ENCODE measurements at places on chromosomes 4 and X.

DNA sequence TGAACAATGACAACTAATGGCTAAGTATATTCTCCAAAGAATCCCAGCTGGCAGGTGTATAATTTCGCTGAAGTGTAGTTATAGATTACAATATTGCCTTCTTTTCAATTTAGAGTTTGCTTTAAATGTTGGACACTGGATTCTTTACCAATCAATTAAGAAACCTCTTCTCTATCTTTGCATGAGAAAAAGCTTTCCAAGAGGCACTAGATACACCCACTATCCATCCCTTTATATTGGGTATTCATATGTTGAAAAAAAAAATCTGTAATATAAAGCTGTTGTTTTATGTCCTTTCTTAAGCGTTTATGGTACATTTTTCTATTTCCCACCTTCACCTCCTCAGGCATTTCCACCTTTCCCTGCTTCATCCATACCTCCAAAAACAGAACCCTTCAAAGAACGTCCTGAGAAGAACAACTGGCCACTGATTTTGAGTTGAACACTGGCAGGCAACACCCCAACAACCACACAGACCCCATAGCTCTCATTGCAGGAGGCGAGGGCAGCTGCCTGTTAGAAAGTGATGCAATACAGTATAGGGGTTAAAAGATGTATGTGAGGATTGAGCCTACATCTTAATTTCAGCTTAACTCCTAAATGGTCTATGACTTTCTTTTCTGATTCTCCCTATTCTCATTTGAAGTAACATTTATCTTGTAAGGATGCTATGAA lies 11.8 kb downstream of the ADH6 start:
- DNase-seq: no peak

GRCh38 chrX:130416785-130417184 lies 15.0 kb downstream of the RBMX2 start:
- DNase-seq: no peak

DNA sequence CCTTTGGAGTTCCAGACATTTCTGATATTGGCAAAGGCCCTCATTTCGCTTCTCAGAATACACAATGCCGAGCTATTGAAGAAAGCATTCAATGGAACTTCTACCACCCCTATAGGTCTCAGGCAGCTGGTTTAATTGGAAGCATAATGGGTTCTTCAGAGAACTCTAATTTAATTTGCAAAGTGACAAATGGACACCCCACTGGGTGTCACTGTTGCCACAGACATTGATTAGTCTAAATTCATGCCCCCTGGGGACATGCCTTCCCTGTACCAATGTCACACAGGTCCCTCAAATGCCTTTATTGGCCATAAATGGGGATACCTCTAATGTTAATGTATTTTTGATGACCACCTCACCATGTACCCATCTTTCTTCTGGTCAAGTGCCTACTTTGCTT lies 22.9 kb upstream of the TMEM255A start:
- DNase-seq: peak; percentile 41

DNA sequence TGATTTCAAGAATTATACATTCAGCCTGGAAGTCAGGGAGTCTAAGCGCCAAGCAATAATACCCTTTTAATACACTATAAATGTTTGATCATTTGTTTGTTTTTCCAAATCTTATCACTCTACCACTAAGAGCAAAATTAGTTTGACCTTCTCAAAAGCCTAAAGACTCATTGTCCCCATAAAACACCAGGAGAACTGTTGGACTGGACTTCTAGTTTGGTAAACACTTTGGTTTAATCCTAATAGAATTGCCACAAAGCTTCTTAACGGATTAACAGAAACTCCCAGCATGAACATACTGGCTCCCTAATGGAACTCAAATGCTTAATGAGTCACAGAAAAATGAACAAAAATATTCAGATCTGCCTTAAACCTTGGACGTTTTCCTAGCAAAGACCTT lies 34.9 kb downstream of the SYTL5 start:
- no peak for DNase-seq

DNA sequence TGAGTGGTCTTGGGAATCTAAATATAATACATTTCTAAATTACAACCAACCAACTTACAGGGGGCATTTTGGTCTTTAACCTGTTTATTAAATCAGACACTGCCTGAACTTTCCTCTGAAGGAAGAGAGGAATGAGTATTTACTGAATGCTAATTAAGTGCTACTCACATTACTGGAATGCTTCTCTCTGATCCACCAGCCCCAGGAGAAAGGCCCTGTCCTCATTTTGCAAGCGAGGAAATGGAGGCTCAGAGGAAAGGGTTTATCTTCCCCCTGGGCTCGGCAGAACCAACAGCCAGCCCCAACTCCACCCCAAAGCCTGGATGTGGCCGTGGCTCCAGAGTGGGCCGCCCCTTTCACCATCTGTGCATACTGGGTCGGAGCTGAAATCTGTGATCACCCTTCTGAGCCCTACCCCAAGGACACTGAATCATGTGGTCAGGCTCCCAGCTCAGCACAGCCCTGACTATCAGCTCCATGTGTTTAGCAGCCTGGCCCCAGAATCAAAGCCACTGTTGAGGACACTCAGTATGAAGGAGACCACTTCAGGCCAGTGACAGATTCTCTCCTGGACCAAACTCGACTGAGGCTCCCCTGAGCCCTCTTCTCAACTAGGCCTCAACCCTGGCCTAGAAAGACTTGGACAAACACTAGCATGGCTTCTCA lies 56.7 kb upstream of the ENPP6 start:
- no peak for DNase-seq

DNA sequence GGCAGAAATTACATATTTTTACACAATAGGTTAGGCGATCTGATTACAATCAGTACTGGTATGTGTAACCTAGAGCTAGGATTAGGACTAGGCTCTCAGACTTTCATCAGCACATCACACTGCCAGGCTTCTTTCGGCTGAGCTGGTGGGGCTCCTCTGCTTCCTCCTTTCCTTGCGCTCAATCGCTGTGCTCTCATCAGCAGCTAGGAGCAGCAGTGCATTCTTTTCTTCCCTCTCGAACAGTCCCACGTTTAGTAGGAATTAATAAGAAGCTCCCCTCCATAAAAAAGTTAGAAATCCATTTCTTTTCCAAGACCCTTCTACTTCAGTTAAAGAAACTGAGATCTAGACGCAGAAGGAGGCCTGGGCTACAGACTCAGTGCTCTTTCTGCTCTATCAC lies 350.4 kb downstream of the SPRY1 start:
- no peak for DNase-seq

- no peak for DNase-seq
These were observed 137.5 kb downstream of the ZNF674 start for GRCh38 chrX:46407753-46408130.

DNA sequence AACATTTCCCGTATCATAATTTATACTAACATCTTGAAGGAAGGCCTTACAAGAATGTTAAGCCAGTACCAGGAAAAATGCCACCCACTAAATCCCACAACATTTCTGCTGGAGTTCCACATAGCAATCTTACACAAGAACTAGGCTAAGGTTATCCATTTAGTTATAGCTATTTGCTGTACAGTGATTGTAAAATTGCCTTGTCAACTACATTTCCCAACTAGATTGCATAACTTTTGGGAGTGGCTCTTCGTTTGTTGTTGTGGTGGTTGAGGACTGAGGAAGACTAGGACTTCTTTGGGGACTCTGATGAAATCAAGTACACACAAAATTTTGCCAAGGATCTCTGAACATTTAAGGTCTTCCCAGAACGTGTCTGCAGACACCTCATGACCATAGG lies 8.0 kb downstream of the IBSP start:
- DNase-seq: no peak

GRCh38 chr4:95107635-95108034 lies 349.9 kb downstream of the BMPR1B start:
- no peak for DNase-seq

- DNase-seq: no peak
These were observed 130.2 kb downstream of the SH2D1A start for GRCh38 chrX:124476562-124476961.

- DNase-seq: no peak
These were observed 38.7 kb upstream of the KCTD8 start for GRCh38 chr4:44487341-44487740.

- DNase-seq: peak; percentile 0
These were observed 844.2 kb downstream of the RAPGEF2 start for GRCh38 chr4:159946983-159947615.

DNA sequence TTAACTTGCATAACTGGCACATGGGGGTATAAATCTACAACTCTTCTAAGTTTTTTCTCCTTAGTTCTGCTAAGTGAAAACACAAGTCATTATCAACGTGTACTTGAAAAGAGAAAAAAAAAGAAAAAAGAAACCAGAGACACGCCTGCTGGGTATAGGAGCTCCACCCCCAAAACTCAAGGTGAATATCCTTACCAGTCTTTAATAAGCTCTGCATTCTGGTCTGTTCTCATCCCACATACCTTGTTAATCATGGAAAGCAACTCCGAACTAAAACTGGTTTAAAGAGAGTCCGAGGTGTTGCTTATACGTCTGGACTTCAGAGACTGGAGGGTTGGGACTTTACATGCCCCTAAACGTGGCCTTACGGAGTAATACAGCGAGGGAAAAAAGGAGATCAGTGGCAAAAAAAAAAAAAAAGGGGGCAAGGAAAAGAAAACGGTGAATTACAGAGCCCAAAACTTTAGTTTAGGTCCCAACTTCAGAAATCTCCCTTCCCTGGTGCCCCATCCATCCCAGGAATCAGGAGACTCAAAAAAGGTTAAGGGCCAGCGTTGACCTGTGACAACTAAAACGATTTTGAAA lies 1.0 kb downstream of the PGRMC2 start:
- no peak for DNase-seq

- no peak for DNase-seq
These were observed 15.0 kb upstream of the REST start for GRCh38 chr4:56892691-56893090.

DNA sequence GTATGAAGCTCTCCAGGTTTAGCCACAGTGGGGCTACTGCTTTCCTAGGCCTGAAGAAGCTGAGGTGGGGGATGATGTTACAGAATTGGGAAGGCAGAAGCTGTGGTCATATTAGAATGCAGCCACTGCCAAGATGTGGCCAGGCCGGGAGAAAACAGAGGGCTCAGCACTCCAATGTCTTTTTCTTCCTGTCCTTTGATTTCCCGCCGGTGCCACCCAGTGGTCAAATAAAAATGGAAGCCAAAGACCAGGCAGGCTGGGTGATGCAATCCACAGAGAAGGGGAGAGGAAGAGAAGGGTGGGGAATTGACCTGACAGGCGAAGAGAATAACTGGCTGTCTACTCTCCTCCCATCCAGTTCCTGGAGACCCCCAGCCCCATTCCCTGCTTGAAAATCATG lies 94.9 kb upstream of the SHISA3 start:
- DNase-seq: no peak

DNA sequence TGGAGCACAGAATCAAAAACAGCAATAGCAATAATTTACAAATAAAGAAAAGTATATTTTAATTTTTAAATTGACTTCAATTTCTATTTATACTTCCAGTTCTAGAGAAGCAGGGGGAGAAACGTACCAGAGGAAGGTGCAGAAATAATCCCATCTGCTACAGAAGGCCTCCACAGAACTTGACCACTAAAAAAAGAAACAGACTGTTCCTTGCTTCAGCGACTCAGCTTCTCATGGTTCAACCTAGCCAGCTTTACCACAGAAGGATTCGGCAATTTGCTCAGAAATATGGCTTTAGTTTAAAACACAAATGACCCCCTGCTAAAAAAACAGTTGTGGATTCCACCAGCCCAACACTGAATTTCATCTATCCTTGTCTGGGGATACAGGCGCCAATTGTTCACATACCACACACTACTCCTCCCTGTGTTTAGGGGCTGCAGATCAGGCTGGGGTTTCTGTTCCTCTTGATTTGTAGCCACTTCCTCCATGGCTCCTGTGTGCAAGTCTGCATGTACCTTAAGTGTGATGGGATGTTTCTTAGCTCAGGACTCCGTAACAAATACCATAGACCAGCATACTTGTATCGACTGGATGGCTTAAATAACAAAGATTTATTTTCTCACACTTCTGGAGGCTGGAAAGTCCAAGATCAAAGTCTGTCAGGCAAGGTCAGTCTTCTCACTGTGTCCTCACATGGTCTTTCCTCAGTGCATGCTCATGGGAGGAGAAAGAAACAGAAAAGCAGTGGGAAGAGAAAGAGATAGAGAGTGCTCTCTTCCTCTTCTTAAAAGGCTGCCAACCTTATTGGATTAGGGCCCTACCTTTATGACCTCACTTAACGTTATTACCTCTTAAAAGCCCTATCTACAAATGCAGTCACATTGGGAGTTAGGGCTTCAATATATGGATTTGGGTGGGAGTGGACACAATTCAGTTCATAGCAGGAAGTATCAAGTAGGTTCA lies 79.1 kb downstream of the AMOT start:
- no peak for DNase-seq

- DNase-seq: no peak
These were observed 4.5 kb downstream of the VEGFC start for GRCh38 chr4:176788248-176788647.

- DNase-seq: no peak
These were observed 40.2 kb upstream of the NHSL2 start for GRCh38 chrX:71870208-71871098.

DNA sequence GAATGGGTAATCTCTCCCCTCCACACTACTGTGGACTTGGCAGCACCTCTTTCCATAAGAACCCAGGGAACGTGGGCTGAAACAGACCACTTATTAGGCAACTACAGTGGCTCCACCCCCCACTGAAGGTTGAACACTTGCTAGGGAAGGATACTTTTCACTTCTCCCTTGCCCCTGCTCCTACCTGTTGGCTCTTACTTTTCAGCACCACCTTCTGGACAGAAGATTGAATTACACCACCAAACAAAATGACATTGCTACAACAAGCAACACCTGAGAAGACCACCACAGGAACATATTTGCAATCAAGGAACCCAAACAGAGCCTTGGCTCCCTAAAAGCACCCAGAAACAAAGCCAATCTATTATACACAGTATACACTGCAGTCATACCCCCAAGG lies 132.1 kb upstream of the CXCL13 start:
- no peak for DNase-seq

GRCh38 chr4:48033412-48033811 lies 16.8 kb downstream of the NIPAL1 start:
- DNase-seq: no peak

DNA sequence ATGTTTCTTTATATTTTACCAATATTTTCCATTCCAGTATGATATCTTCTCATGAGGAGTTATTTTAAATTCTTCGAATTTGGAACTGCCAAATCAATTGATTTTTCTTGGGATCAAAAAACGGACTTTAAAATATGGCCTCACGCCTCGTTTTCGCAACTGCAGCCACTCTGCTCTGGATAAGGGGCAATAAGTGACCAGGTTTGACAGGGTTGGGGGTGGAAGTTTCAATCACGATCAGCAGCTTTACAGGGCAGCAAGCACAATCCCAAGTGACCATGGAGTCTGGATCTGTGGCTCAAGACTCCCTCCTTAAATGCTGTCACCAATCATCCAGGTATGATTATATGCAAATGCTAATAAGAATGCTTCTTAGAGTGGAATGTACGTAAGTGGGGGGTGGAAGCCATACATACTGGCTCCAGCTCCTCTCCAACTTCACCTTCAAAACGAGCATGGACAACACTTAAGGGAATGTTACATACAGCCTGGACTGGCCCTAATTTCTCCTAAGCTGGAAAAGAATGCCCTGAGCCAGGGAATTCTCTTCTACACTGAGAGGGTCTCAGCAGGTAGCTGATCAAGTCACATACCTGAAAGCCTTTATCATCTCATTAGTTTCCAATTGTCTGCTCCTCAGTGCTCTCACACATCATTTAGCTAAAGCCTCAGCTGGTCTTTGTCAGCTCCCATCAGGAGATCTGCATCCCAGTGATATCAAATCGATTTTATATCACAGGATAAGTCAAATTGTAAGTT lies 176.9 kb upstream of the DCAF8L1 start:
- no peak for DNase-seq

All from NCI-H1436 (cell line).